Hematopoietic multipotent progenitor cell treated with erythropoietin and hydrocortisone succinate and interleukin-3 and kit ligand, for 6 days (in vitro differentiated cells): ENCODE measurements at places on chromosomes 11 and 22.

GRCh38 chr11:122342089-122342744 lies 226.2 kb upstream of the BLID start:
- DNase-seq: peak; percentile 31

GRCh38 chr11:64341851-64342791 lies 2.1 kb downstream of the CCDC88B start:
- peak; percentile 93 for DNase-seq

DNA sequence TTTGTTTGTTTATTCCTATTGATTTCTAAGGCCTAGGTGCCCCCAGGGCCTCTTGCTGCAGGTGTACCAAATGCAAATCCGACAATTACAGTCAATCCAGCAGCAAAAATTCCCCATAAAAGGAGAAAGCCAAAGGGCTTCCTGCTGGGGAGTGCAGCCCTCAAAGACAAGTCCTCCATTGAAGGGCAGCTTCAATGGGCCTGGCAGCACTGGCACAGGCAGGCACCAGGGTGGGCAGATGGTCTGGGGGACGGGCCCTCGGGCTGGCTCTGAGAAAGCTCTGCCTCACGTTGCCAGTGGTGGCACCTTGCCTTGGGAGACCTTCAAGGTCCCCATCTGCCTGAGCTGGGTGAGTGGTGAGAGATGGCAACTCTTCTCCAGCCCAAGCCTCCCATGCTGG lies 128.0 kb downstream of the DSCAML1 start:
- no peak for DNase-seq

- DNase-seq: no peak
These were observed 58.1 kb downstream of the TSPAN18 start for GRCh38 chr11:44784851-44785250.

DNA sequence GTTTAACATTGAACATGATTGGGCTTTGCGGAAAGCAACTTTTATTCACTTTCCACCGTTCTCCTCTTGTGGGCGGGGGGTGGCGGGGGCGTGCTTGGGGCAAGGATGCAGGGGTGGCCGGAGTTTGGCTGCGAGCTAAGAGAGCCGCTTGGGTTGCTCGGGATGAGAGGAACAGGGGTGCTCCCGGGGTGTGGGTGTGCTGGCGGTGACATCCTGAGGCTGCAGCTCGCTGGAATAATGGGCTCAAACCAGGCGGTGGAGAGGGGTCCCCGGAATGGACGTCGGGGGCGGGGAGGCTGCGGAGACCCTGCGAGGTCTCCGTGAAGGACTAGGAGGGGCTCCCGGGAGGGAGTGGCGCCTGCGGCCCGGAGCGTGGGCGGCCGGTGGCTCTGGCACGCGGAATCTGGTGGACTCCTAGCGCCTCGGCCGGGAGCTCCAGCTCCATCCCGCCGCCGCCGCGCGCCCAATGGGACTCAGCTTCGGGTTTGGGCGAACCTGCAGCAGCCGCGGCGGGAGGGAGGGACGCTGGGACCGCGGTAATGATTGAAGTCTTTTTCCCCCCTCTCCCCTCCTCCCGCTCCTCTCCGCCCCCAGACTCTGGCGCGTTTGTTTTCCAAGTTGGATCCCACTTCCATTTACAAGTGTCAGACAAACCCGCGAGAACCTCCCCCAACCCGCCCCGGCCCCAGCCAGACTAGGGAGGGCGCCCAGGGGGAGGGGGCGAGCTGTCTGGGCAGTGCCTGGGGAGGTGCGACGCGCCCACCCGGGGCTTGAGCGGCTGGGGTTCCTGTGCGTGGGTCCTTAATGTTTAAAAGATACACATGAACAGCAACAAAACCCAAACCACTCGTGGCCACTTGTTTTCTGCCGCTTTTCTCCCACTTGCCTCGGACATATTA lies 2.0 kb downstream of the FAT3 start:
- no peak for DNase-seq
